ENCODE measurements at places on chromosomes 12 and 14.

- DNase-seq: no peak
Measured at GRCh38 chr12:89363084-89363483, 10.8 kb upstream of the DUSP6 start.

- DNase-seq: peak; percentile 27
Measured at GRCh38 chr14:23402296-23403138, 5.6 kb downstream of the MYH6 start.

DNA sequence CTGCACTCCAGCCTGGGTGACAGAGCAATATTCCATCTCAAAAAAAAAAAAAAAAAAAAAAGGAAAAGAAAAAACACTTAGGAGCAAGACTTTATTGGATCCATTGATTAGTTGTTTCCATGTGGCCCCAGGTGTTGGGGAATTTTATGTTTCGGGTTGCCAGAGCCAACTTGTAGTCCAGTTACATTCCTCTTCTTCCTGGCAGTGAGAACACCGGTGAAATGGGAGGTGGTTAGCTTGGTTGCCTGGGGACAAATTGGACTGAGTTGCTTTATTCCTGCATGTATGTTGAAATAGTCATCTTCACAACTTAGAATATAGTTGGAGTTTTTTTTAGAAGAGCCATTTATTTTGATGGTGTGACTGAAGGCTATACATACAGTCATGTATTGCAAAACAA is 12.6 kb downstream of the RCOR1 start:
- no peak for DNase-seq

GRCh38 chr12:55142669-55143565 is 16.7 kb downstream of the OR9K2 start:
- DNase-seq: peak; percentile 55

GRCh38 chr14:105447651-105448640 is 26.7 kb upstream of the CRIP2 start:
- DNase-seq: no peak

GRCh38 chr12:121297435-121297991 is 1.0 kb upstream of the CAMKK2 start:
- peak; percentile 63 for DNase-seq

DNA sequence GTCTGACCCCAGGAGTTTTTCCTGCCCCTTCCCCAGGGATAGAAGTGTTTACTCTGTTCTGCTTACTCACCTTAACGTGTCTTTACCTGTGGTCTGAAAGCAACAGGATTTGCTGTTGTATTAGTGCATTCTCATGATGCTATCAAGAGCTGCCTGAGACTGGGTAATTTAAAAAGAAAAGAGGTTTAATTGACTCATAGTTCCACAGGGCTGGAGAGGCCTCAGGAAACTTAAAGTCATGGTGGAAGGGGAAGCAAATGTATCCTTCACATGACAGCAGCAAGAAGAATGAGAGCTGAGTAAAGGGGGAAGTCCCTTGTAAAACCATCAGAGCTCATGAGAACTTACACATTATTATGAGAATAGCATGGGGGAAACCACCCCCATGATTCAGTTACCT is 240.4 kb downstream of the SNAPC1 start:
- no peak for DNase-seq

DNA sequence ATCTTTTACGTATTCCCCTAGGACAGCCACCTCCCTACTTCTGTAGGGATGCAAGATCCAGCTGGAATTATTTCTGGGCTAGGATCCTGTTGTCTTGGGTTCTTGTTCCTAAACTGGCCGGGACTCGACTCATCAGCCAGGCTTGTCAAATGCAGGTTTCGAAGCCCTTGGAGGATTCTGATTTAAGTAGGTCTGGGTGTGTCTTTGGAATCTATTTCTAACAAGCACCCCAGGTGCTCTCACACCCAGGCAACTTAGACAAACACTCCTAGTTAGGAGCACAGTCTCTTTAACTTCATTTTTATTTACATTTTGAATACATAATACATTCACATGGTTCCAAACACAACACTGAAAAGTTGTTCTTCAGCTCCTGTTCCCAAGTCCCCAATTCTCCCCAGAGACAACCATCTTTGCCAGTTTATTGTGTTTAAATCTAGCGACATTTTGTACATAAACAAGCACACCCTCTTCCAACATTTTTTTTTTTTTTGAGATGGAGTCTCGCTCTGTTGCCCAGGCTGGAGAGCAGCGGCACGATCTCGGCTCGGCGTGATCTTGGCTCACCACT is 20.9 kb downstream of the MORN3 start:
- DNase-seq: no peak

GRCh38 chr12:124730455-124730932 is 133.2 kb downstream of the SCARB1 start:
- DNase-seq: no peak

GRCh38 chr12:54625598-54625997 is 9.1 kb downstream of the LACRT start:
- no peak for DNase-seq

- no peak for DNase-seq
Measured at GRCh38 chr12:66851134-66851533, 172.3 kb upstream of the GRIP1 start.

GRCh38 chr14:71246539-71246938 is 339.3 kb downstream of the PCNX1 start:
- DNase-seq: no peak

DNA sequence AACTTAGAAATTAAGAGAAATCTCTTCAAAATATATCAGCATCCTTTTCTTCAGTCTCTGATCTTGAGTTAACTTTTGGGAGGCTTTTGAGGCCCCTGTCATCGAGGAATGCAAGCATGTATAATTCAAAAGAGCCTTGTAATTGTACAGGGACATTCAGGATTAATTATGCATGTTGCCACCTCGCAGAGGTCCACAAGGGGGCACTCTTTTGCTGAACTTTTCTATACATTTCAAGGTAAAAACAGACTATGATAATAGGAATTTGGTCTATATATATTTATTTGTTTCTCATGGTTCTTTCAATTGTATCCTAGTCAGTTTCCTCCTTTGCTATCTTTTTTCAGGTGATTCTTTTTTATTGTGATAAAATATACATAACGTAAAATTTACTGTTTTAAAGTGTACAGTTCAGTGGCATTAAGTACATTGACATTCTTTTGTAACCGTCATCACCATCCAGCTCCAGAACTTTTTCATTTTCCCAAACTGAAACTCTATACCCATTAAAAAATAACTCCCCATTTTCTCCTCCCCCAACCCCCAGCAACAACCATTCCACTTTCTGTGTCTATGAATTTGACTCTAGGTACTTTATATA is 47.0 kb upstream of the SLC2A13 start:
- peak; percentile 56 for DNase-seq

DNA sequence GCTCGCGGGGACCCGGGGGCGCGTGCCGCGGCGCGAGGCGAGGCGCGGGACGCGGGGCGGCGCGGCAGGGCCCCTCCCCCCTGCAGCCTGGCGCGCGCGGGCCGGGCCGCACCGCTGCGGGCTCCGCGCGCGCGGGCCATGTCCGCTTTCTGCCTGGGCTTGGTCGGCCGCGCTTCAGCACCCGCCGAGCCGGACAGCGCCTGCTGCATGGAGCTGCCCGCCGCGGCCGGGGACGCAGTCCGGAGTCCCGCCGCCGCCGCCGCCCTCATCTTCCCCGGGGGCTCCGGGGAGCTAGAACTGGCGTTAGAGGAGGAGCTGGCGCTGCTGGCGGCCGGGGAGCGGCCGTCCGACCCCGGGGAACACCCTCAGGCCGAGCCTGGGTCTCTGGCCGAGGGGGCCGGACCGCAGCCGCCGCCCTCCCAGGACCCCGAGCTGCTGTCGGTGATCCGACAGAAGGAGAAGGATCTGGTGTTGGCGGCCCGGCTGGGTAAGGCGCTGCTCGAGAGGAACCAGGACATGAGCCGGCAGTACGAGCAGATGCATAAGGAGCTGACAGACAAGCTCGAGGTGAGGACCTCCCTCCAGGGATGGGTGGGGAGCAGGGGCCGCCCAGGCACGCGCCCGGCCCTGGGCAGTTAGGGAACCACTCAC is 820 bp downstream of the BICDL1 start:
- peak; percentile 83 for DNase-seq

DNA sequence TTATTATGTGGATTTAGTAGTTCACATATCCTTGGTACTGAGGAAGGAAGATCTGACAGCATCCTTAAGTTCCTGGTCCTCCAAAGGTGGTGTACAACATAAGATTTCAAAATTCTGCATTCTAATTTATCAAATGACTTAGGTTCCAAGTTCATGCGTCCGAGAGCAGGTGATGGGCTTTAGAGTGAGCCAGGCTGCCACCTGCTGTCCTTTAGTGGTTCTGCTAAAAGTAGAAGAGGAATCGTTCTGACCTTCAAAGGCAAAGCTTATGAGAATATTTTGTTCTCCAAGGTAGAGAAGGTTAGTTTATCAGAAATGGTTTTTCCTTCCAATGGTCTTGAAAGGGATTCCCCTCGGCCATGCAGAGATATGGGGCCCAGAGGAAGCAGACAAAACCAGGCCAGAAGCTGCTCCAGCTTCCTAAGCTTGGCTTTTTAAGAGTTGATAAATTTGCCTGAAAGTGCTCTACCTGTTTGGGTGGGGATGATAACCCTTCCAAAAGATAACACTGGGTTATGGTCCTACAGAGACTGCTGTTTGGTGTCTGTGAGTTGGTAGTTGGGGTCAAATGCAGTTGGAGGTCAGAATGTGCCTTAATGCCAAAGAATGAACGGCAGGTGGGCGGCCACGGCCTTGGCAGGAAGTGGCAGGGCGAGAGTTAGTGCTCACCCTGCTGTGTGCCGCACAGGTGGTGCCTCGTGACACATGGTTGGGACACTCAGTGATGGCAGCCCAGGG is 29.1 kb upstream of the LRTM2 start:
- peak; percentile 46 for DNase-seq

- DNase-seq: no peak
Measured at GRCh38 chr12:102021540-102022246, 40.1 kb downstream of the WASHC3 start.

- DNase-seq: no peak
Measured at GRCh38 chr12:12901158-12901791, 9.9 kb downstream of the GPRC5A start.

DNA sequence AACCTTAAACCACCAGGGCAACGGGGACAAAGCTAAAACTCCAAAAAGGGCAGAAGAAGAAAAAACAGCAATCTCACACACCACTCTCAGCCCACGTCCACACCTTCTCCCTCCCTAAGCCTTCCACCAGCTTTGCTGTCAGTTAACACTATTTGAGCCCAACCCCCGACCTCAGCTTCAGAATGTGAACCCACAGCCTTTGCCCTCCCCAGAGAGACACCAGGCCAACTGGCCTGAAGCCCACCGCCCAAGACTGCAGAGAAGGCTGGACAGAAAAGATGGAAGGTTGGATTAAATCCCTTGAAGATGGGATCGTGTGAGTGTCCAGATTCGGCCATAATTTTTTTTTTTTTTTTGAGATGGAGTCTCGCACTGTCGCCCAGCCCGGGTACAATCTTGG is 22.4 kb downstream of the IRF2BPL start:
- DNase-seq: no peak

GRCh38 chr14:81435391-81436295 is 35.5 kb upstream of the STON2 start:
- DNase-seq: peak; percentile 72

- DNase-seq: no peak
Measured at GRCh38 chr14:81710232-81710845, 176.7 kb upstream of the SEL1L start.

GRCh38 chr12:47553266-47553665 is 152.6 kb downstream of the RPAP3 start:
- no peak for DNase-seq

DNA sequence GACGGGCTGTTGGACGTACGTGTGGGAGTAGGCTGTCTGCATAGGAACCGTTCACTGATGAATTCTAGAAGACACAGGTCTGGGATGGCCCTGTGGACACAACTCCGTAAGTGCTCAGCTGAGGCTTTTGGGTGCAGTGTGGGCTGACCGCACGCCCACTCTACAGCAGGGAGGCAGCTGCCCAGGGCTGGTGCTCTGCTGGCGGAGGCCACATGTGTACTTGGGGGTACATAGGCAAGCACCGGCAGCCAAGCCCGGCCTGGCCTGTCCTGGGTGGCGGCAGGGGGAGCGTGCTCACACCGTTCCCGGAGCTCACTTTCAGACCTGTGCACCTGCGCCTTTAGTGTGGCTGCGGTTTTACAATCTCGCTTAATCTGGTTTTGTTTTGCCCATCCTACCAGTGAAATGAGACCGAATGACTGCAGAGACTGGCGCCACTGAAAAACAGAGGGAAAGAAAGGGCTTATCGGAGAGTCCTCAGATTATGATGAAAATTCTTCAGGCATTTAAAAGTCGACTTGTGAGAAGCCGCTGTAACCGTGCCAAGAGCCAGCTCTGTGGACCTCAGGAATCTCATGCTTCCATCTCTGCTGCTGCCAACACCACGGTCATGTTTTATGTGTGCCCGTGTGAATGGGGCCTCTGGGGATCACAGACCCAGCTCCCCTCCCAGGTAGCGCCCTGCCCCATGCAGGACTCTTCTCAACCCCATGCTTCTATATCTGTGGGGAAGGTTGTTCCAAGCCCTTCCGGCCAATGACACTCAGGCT is 45.8 kb downstream of the SSH1 start:
- DNase-seq: no peak

- peak; percentile 30 for DNase-seq
Measured at GRCh38 chr14:87888136-87888999, 104.6 kb downstream of the GALC start.

GRCh38 chr14:35879151-35879648 is 53.1 kb downstream of the BRMS1L start:
- no peak for DNase-seq
